ENCODE measurements at places on chromosomes 6 and 20.
A peak's percentile ranks its signal among the peaks of the same experiment; 100 is the strongest.

DNA sequence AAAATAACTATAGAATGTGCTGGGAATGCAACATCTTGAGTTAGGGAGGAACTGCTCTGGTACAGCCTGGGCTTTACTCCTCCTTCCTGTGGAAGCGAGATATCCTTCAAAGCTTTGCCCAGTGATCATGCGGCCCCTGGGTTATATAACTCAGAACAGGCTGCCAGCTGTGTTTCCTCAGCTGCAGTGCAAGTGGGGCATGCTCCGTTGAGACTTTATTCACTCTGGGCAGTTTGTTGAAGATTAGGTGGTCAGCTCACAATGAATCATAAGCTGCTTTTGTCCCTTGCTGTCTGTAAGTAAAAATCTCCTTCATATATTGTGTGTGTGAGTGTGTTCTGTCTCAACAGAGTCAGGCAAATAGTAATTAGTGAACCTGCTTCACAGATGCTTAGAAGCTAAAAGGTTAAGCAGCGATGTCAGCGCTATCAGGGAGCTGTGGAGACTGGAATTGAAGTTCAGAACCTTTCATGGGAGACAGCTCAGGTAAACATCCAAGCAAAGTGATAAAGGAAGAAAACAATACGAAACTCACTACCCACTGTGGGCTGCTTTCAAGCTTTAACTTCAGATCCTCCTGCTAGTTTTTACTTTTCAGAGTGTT, 688.4 kb downstream of the HTR1B start:
- DNase-seq: no peak

- no peak for DNase-seq
Observed at GRCh38 chr20:11917663-11918062, at the start of gene BTBD3. Gene BTBD3, plus strand, starts transcription at chr20:11917893. Its CDS starts 383 bp downstream, at chr20:11918276.

DNA sequence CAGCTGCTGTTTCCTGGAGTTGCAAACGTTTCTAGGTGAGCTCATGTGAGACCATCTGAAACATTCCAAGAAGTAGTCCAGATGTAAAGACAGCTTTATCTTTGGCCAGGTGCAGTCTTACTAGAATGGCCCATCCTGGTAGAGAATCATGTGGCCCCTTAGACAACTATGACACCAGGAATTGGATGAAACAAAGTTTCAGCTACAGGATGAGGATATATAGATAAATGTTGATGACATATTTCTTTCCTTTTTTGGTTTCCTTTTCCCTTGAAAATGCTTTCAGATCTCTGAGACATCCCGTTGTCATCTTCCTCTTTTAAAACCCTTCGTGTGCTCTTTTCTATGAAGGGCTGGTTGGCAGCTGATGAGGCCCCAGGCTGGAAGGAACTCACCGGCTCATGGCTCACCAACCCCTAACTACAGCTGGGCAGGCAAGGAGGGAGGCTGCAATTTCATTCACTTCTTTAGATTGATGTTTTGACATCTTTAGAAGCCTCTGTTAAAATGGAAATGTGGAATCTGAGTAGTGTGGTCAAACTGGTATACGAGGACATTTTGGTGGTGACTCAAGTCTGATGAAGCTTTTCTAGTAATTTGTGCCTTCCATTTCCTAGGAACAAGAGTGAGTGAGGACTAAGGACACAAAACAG, 167.9 kb upstream of the TNFAIP3 start:
- peak; percentile 88 for DNase-seq

DNA sequence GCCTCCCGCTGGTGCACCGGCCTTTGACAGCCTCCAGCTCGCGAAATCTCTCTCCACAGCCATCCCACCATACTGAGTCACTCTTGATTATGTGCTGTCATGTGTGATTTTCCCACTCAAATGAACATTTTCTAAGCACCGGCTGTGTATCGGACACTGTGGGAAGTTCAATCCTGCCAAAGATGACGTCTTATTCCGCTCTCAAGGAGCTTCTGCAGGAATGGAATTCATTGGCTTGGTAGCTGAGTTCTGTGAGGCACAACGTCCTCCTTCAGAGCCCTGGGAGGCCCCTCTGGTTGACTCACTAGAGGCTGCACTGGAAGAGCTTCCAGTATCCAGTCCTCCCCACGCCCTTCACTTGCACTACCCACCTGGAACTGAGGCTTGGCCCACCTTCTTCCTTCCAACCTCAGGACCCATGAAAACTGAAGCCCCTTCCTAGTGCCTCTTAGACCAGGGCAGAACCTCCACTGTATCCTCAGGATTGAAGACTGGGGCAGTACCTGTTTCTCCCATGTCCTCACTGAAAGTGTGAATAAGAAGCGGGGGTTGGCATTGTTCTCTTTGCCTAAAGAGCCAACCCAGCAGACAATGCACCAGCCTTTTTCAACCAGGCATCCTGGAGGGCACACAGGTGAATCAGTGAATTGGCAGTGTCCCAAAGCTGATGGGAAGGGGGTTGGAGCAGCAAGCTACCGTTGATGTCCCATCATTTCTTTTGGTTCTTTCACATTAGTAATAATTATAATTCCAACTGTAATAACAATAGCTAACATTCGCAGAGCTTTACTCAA, 1.7 kb downstream of the UNC5CL start:
- no peak for DNase-seq

- no peak for DNase-seq
Observed at GRCh38 chr20:59003836-59004492, 3.1 kb downstream of the CTSZ start.

DNA sequence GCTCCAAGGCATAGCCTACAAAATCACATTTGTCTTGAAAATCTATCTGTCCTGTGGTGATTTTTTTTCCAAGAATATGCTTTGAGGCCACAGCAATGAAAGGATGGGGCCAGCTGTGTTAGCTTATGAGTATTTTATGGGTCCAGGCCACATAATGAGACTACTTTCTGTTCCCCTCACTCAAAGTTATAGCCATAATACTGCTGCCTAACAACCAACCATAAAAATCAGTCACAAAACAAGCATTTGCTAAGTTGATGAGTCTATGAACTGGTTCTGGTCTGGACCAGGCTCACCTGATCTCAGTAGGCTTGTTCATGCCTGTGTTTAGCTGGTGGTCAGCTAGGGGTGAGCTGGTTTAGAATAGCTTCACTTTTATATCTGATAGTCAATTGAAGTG, 192.5 kb upstream of the PLCB4 start:
- DNase-seq: no peak

- DNase-seq: no peak
Observed at GRCh38 chr6:33315793-33316602, 1.5 kb downstream of the ZBTB22 start.

GRCh38 chr20:6492271-6493055, 275.0 kb upstream of the BMP2 start:
- DNase-seq: no peak
